Suppressor macrophage treated with lipopolysaccharide for 1 hour (primary cell): ENCODE measurements at places on chromosomes 7 and 10.

- no peak for DNase-seq
These were observed 171.7 kb downstream of the FAM107B start for GRCh38 chr10:14602807-14603533.

DNA sequence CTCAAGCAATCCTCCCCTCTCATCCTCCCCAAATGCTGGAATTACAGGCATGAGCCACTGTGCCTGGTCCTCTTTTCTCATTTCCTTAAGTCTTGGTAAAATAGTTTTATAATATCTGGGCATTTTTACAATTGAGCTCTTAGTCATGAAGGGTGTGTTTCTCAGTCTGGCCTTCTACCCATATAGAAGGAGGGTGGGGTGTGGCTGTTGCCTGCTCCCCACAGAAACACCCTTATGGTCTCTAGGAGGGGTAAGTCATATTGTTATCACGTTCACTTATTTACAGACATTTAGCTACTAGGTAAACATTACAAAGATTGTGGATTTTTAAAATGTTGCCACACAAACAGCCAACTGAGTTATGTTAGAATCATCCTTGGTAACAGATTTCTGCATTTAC, 6.7 kb upstream of the OTUD1 start:
- no peak for DNase-seq

GRCh38 chr10:100895896-100896295, 16.9 kb upstream of the SLF2 start:
- DNase-seq = no peak

- DNase-seq = no peak
These were observed 239.9 kb downstream of the CAMK1D start for GRCh38 chr10:12589291-12589690.

GRCh38 chr10:124066781-124067714, 26.4 kb downstream of the CHST15 start:
- peak; percentile 87 for DNase-seq

DNA sequence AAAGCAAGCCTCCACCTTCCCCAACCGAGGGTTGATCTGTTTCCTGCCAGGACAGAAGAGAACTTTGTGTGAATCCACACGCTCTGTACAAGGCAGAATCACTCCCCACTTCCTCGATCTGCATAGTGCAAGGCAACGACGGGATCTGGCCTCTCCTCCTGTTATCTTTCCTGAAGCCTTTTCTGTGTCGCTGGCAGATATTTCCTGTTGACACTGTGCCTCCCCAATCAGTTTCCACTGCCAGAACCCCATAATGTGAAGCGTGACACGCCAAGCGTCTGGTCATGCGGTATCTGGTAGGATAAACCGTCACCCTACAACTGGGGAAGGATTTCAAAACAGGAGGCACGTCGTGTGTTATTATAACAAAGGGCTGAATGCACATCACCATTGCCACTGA, 57.2 kb downstream of the FAM171A1 start:
- DNase-seq = no peak

GRCh38 chr7:132899833-132900232, 182.1 kb downstream of the CHCHD3 start:
- DNase-seq = no peak

DNA sequence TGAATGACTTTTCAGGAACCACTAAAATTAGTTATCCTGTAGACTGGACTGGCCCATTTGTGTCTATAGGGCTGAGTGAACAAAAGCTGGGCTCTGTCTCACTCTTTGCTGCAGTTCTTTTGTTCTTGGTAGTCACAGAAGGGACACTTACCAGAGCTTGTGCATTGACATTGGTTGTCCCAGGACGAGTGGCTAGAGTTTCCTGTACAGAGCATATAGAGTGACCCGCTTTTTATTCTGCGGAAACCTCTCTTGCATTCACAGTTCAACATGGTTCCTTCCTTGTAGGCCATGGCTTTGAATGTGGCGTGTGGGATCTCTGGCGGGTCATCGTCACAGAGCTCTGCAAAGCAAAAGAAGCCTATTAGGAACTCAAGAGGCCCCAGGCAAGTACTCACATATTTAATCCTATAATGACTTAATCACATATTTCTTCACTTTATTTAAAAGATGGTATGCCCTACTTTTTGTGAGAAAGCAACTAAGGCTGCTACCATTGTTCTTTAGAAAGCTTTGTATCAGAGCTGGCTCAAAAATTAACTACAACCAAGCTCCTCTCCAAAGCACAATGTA, 36.4 kb downstream of the IL2RA start:
- no peak for DNase-seq

DNA sequence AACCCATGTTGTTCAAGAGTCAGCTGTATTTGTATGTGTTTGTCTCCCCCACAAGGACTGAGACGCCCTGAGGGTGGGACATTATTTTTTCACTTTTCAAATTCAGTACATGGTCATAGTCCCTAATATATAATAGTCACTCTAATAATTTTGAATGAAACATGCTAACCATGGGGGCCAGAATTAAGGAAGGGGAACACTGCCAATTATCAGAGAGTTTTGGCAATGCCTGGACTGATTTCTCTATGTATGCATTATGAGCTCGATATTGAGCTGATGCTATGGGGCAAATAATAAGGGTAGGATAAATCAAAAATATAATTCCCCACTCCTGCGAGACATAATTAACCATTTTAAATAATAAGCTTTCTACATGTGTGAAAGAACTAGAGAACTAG, 87.4 kb downstream of the CPED1 start:
- no peak for DNase-seq

DNA sequence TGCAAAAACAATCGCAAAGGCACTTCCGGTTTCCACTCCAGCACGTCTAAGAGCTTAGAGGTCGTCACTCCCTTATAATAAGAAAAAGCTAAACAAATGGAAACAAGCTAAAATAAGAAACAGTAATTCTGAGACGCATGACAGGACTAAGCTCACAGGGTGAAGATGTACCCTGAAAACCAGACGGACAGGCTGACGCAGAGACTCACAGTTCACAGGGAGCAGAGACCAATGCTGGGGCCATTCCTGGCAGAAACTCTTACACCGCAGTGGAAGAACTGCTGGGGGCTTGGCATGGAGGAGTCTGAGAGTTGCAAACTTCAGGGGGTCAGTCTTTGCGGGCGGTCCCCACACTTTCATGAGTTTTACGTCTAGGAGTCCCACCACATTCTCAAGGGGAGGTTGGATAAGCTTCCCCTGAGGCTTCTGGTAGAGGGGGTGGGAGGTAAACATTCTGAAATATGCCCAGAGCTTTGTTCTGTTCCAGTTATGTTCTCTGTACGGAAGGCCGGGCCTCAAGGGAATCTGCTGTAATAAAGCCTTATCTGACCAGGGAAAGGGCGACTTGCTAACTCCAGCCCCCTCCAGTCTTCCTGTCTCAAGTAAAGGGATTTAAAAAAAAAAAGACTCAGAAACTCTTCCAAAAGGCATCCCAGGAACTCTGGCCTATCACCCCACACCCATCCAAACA, 47.8 kb downstream of the BRI3 start:
- no peak for DNase-seq

- no peak for DNase-seq
These were observed 45.0 kb downstream of the ESYT2 start for GRCh38 chr7:158784270-158784669.

- no peak for DNase-seq
These were observed 64.1 kb upstream of the RNF32 start for GRCh38 chr7:156576216-156577058.

- DNase-seq = no peak
These were observed 96.1 kb upstream of the PLXNA4 start for GRCh38 chr7:132672200-132672990.

DNA sequence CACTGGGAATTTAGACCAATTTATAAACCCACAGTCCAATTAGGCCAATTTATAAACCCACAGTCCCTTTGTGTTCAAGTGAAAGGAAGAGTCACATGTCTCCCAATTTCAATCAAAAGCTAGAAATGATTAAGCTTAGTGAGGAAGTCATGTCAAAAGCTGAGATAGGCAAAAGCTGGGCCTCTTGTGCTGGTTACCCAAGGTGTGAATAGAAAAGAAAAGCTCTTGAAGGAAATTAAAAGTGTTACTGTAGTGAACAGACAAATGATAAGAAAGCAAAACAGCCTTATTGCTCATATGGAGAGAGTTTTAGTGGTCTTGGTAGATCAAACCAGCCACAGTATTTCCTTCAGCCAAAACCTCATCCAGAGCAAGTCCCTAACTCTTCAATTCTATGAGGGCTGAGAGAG, 245.0 kb downstream of the HDAC9 start:
- no peak for DNase-seq

- DNase-seq = no peak
These were observed 473.0 kb downstream of the RPS24 start for GRCh38 chr10:78506614-78507013.

- no peak for DNase-seq
These were observed 658.1 kb upstream of the MGMT start for GRCh38 chr10:128808921-128809440.
